ENCODE measurements at places on chromosomes 5 and 9. TPM values are rescaled to one million over a fixed set of nuclear protein-coding genes. Genes with fewer than 3 reads are reported as not detected.

DNA sequence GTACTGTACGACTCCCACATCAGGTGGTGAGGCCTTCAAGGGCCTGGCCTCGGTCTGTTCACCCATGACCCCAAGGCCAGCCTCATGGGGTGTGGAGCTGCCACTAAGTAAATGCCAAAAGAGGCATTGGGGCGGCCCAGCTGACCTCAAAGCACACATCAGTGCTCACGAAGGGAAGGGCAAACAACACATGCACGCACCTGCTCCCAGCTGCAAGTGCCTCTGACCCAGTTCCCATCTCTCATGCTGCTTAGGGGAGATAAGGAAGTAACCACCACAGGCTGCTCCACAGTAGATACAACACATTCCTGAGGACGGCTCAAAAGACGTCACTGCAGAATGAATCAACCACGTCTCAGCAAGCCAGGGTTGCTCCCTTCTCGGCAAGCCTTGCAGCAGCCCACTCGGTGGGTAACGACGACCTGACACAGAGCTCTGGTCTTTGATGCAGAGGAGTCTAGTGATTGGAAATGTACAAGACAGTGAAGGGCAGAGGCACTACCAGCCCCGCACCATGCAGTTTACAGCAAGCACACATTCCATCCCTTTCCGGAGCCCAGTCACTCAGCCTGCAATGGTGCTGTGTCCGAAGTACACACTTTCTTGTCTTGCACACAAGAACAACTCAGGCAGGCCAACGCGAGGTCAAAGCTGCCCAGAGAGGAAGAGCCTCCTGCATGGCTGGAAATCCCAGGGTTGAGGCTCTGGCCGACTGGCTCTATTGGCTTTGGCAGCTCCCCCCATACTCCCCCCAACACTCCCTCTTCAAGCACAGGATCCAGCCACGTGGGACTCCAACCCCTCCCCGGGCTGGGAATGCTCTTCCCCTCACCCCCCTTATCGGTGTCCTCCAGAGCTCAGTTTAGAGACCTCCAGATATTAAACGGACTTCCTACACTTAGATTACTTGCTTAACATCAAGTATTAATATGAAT is 31.8 kb downstream of the FABP6 start:
- DNase-seq: peak; percentile 81

DNA sequence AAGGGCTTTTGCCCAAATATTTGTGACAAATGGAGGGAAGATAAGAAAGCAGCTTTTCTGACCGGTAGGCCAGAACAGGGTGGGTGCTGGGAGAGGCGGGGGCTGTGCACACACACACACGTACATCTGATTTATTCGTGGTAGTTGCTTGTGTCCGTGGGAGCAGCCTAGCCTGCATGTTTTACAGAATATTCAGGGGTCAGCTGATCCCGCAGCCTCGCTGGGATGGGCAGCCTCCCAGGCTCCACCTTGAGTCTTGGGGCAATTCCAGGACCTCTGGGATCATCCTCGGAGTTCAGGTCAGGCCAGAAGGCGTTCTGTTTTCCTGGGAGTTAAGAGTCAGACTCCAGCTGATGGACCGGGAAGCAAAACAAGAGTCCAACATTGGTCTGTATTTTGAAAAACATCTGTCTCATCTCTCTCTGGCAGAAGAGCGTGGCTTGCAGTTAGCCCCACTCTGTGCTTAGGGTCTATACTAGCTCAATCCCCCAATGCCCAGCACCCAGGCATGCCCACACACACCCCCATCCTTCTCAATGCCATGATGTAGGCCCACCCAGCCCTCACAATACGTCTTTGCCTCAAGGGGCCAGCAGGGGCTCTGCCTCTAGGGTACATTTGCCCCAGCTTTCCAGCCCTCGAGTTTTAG is 210.6 kb downstream of the GOLPH3 start:
- no peak for DNase-seq

- DNase-seq: no peak
Observed at GRCh38 chr9:69221036-69221435, 47.0 kb downstream of the TJP2 start.

- no peak for DNase-seq
Observed at GRCh38 chr5:57696825-57697570, 214.4 kb upstream of the ACTBL2 start.

GRCh38 chr5:158155067-158155466 is 296.1 kb upstream of the CLINT1 start:
- no peak for DNase-seq

DNA sequence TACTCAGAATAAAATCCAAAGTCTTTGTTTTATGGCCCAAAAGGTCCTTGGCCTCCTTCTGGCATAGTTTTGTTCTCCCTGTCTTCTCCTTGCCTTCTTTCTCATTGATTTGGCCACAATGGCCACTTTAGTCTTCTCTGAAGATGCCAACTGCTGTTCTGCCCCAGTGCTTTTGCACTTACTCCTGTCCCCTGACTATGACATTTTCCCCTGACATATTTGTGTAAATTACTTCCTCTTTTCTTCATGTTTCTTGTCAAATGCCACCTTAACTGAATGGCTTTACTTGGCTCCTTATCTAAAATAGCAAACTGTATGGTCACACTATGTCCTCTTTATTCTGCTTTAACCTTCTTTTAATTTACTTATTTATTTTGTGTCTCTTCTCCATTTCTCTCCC is 484.7 kb upstream of the ARRDC3 start:
- DNase-seq: no peak

GRCh38 chr5:141811287-141812155 is 66.7 kb downstream of the PCDH1 start:
- no peak for DNase-seq

- DNase-seq: no peak
Observed at GRCh38 chr5:38462976-38463633, 93.3 kb downstream of the LIFR start.

DNA sequence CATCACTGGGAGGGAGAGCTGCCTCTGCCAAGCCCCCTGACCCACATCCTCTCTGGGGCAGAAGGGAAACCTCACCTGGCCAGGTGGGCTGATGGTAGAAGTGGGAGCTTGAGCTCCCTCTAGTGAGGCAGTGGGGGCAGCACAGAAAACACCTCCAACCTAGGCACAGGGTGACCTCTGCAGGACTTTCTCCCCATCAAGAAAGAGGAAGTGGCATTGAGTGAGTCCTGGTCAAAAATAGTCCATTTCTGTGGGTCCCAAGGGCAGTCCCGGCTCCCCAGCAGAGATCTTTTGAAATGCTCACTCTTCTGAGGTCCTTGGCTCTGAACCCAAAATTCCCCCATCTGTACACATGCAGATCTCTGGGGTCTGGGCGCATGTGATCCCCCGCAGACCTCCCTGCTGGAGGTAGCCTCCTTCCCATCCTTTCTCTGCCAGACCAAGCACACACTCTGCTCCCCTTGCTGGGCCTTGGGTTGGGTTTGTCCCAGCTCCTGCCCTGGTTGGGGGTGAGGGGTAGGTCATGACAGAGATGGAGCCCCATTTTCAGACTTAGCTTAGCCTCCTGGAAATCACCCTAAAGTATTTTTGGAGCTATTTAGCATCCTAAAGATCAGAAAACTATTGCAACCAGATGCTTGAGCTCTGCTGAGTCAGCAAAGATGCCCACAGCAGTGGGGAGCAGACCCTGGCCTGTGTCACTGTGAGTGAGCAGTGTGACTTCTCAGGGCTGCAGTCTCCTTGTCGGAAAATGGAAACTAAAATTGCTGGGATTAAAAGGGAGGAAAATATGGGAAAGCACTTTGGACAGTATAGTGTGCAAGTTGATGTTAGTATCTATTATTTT is 41.6 kb upstream of the LCP2 start:
- no peak for DNase-seq

DNA sequence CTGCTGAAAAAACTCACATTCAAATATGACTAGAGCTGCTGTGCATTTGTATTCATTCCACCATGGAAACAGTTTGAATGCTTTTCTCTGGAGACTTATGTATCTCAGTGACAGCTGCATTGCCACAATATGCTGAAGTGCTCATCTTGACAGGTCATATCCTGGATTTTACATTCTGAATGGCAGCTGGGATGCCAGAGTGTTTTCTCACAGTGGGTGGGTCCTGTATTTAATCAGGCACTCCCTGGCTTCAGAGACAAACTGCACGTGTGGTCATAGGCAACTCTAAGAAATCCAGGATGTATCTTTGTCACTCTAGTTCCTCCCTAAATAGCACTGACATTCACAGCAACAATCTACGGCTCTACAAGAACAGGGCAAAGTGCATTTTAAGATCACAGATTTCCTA is 75.6 kb downstream of the ST8SIA4 start:
- DNase-seq: no peak

- peak; percentile 58 for DNase-seq
Observed at GRCh38 chr9:20040991-20041696, 252.3 kb upstream of the SLC24A2 start.

DNA sequence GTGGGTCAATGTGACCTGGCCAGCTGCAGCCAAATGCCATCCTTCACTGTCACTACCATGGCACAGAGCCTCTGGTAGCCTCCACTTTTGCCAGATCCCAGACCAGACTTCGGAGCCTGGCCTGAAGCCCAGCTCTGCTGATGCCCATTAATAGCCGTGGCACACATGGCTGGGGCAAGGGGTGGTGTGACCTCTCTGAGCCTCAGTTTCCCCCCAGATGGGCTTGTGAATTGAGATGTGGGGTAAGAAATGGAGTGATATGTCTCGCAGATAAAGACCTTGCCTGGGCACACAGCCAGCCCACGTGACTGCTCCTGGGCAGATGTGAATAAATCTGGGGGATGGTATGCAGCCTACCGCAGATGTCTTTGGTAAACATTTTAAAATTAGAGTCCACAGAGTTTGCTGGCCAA is 13.9 kb downstream of the SUSD3 start:
- DNase-seq: no peak

- DNase-seq: no peak
Observed at GRCh38 chr9:121333950-121334773, 35.9 kb downstream of the STOM start.

The ZNF608 gene
- 21.8 TPM for total RNA-seq

The TMEM167A gene
- 69.6 TPM for total RNA-seq

The HMMR gene
- total RNA-seq: 0.74 TPM

The PALM2AKAP2 gene
- 7.4 TPM for total RNA-seq

The AJM1 gene
- 2.3 TPM for total RNA-seq

The CD14 gene
- total RNA-seq: 102 TPM

The GFI1B gene
- 1.7 TPM for total RNA-seq

The TAF1L gene
- total RNA-seq: not detected

Data from upper lobe of left lung (tissue), 6 donors.